Natural killer cell treated with Interleukin-12 subunit alpha and Interleukin-12 subunit beta and Interleukin-15 and Interleukin-18, amount 100 ng/mL, for 72 hours (primary cell): ENCODE measurements at places on chromosomes 13 and 19.
A peak's percentile ranks its signal among the peaks of the same experiment; 100 is the strongest.

- no peak for DNase-seq
Observed at GRCh38 chr13:94660695-94661326, 51.5 kb downstream of the SOX21 start.

GRCh38 chr13:108322206-108322824 is 52.8 kb downstream of the TNFSF13B start:
- DNase-seq: no peak

DNA sequence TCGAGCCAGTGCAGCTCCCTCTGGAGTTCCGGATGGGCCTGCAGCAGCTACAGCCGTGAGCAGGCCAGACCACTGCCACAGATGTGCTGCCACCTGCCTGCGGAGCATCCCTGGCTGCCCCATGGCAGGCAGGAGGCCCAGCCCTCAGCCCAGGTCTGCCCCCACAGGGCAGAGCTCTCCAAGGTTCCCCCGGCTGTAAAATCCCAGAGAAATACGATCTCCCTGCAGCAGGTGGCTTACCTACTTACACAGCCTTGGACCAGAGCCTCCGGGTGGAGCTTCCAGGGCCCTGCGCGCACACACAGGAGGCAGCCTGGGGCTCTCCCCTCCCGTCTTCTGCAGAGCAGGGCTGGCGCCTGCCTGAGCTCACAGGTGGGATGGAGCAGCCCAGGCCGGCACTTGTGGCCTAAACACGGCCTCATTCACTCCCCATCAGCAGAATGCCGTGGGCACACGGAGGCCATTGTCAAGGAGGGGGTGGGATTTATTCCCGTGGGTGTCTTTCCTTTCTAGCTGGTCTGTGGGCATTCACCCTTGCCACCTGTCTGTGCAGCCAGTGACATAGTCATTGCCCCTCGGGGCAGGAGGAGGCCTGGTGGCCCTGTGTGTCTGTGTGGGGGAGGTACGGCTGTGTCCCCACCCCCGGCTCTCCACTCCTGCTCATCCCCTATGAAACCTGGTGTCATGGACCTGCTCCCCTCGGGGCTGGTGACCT is 118.0 kb downstream of the KDM4B start:
- no peak for DNase-seq

GRCh38 chr13:39052944-39053343 is 14.7 kb downstream of the NHLRC3 start:
- DNase-seq: no peak

DNA sequence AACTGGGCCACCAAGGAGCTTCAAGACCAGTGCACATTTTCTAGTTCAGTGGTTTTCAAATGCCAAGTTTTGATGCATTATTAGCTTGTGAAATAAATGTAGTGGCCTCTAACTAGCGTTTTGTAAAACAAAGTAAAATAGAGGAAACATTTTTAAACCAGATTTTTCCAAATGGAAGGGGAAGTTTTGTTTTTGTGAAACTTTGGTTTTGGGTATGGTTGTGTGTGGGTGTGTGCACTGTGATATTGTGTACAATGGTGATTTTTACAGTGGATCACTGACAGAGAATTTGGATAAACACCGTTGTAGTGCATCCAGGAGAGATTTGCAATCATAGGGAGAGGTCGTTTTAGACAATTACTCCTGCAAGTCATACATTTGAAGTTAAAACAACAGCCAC is 108.9 kb downstream of the SLC7A1 start:
- no peak for DNase-seq

DNA sequence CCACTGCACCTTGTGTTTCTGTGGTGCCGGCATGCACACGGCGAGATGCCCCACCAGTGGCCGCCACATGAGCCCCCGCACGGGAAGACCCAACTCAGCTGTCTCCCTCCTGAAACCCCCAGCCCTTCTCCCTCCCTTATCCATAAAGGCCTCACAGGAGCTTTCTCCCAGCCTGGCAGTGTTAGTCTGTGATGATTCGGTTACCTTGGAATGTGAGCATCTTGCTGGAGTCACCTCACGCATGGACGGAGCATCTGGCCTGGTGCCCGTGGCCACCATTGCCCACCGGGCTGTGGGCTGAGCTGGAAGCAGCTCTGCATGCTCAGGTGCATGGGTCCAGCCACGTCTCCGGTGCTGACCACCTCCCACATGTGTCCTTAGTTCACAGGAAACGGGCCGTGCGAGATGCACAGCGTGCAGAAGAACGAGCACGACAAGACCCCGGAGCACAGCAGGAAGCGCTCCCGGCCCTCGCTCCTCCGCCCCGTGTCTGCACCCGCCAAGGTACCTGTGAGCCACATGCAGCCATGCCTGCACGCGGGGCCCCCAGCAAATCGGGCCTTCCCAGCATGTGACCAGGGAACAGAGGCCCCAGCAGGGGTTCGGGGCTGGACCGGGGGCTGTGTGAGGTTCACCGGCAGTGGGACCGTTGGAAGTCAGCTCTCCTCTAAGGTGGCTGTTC is 22.0 kb downstream of the SIN3B start:
- DNase-seq: no peak

- no peak for DNase-seq
Observed at GRCh38 chr19:47729468-47729798, 15.9 kb upstream of the NOP53 start.

DNA sequence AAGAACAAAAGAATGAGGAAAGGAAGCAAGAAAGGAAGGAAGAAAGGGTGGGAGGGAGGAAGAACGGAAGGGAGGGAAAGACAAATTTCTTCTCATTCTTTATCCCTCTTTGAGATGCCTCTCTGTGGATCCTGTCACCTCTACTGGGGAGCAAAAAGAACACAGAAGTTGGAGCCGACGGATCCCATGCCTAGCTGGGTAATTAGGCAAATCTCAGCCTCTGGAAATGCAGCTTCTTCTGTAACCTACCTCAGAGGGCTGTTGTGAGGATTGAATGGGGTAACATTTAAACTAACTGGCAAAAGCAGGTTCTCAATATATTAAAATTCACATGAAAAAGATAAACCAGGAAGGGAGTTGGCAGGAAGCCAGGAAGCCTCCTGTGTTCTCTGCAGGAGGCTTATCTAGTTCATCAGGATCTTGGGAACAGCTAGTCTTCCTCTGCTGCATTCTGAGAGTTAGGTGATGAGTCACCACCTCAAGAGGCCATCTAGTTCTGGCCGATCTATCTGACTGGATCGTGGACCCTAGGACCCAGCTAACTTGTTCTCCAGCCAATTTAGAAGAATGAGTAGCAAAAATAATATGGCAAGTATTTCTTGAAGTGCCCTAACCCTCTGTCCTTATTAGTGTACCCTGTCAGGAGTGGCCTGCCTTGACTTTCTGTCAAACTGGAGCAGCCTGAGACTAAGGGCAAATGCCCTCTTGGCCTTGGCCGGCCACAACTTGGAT is 15.2 kb upstream of the CPB2 start:
- DNase-seq: no peak

DNA sequence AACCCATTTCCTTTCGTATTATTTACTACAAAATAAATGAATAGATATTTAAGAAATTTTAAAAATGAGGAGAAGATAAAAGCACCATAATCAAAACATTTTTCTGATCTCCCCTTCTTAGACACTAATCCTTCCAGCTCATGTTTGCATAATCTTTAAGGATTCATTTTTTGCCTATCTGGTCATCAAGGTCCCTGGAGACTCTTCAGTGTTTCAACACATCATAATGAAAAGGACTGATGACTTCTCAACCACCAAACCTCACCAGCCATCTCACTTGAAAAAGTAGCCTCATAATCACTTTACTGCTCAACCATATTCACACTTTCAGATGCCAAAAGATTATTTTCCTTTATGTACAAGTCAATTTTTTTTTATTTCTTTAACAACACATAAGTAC is 80.1 kb downstream of the DCLK1 start:
- no peak for DNase-seq

DNA sequence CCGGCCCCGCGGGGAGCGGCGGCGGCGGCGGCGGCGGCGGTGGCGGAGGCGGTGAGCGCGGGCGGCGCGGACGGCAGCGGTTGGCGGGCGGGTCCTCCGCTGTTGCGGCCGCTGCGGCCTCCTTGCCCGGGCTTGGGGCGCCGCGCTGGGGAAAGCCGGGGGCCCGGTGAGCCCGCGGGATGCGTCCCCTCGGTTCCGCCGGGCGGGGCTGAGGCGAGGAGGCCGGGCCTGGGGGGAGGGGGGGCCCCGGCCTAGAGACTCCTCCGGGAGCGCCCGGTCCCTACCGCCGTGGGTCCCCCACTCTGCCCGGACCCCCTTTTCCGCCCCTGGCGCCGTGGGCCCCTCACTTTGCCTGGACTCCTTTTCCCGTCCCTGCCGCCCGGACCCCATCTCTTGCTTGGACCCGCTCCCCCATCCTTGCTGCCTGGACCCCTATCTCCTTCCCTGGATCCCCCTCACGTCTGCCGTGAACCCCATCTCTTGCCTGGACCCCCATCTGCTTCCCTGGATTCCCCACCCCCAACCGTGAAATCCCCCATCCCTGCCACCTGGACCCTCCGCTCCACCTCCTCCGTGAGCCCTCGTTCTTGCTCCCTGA is 28.6 kb upstream of the NDUFS7 start:
- DNase-seq: no peak

GRCh38 chr19:21328885-21329605 is at the start of gene ZNF708:
TSS of gene ZNF708 (minus strand) at chr19:21329410. CDS start at chr19:21329212, 198 bp downstream.
- peak; percentile 90 for DNase-seq

DNA sequence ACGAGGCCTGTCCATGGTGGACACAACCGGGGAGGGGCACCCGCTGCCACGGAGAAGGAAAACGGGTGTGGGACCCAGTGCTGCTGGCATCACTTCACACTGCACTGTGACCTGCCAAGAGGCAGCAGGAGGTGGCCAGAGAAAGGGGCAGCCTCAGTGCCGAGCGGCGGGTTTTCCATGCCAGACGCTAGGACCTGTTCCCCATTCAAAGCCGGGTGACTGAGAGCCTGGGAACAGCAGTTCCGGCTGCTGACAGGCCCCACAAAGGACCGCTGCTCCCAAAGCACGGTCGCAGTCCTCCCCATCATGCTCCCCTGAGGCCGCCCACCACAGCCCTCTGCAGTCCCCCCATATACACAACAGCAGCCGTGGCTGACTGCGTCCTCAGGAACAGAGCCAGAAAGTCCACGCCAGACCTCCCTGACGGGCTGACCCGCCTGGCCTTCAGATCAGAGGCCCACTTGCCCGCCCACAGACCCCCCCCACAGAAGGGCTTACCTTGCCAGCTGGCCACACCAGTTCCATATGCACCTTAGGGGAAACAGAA is 5.4 kb downstream of the AKAP8 start:
- DNase-seq: no peak

DNA sequence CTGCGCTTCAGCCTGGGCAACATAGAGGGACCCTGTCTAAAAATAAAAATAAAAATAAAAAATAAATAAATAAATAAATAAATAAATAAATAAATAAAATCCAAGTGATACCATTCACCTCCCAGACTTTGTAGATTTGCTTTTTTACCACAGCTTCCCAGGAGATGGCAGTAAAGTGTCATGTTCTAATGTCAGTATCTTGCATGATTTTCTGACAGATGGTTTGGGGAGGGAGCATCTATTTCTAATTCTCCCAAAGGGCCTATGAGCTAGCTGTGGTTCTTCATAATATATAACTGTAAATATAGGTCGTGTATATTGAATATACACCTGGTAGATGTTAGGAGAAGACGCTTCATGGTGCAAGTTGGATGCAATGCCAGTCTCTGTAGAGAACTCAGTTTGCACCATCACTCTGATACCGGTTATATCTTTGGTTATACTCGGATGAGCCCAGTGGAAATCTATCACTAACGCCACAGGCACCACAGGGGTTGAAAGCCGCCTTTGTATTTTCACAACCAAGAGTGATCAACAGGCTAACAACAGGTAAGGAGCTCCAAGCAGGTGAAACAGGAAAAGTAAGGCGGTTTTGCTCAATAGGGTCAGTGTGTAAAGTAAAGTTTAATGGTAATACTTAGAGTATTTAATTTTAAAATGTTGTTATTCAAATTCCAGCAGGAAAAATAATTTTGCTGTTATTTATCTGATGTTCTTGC is 13.9 kb downstream of the APLP1 start:
- no peak for DNase-seq

- no peak for DNase-seq
Observed at GRCh38 chr13:112114391-112114790, 47.4 kb downstream of the SOX1 start.

DNA sequence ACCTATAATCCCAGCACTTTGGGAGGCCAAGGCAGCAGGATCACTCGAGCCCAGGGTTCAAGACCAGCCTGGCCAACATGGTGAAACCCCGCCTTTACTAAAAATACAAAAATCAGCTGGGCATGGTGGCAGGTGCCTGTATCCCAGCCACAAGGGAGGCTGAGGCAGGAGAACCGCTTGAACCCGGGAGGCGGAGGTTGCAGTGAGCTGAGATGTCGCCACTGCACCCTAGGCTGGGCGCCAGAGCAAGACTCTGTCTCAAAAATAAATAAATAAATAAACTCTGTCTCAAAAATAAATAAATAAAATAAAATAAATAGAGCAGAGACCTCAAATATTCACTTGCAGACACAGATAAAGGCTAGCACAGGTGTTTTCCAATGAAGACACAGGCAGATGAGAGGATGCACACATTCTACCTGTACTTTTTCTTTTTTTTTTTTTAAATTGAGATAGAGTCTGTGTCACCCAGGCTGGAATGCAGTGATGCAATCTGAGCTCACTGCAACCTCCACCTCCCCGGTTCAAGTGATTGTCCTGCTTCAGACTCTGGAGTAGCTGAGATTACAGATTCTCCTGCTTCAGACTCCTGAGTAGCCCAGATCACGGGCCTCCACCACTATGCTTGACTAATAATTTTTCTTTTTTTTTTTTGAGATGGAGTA is 2.7 kb upstream of the RPS16 start:
- DNase-seq: no peak

DNA sequence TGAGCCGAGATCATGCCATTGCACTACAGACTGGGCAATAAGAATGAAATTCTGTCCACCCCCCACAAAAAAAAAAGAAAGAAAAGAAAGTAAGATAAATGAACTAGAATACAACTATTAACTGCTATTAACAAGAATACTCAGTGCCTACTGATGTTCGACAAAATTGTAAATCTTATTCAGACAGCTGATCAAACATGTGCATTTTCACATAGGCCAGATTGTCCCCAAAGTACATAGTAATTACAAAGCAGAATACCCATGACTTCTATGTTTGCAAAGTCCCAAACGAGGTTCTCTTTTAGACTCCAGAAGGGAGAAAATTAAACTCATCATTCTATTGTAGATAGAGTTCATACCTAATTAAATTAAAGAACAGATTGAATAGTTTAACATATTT is 113.4 kb downstream of the UFM1 start:
- no peak for DNase-seq

- no peak for DNase-seq
Observed at GRCh38 chr19:55495646-55496349, 7.6 kb downstream of the SSC5D start.
